Tibial nerve (tissue), 4 donors: ENCODE measurements at places on chromosomes 12 and 14. TPM values are rescaled to one million over a fixed set of nuclear protein-coding genes. Genes with fewer than 3 reads are reported as not detected.

HOXC5 gene
- total RNA-seq, result 1.9 TPM

GPR162 gene
- total RNA-seq, result 5.4 TPM

NFATC4 gene
- 79.1 TPM for total RNA-seq

ATXN7L3B gene
- 15.3 TPM for total RNA-seq

BCL2L14 gene
- total RNA-seq, result not detected

LIN52 gene
- 15.7 TPM for total RNA-seq

WSB2 gene
- 50.3 TPM for total RNA-seq

NANOG gene
- not detected for total RNA-seq

MUCL1 gene
- total RNA-seq, result not detected

A2M gene
- 396 TPM for total RNA-seq

NPAS3 gene
- 1.5 TPM for total RNA-seq

OTOGL gene
- 0.44 TPM for total RNA-seq

RASAL1 gene
- 4.5 TPM for total RNA-seq

RNASE7 gene
- total RNA-seq, result not detected

KRT73 gene
- total RNA-seq, result not detected

RAPGEF3 gene
- 109 TPM for total RNA-seq

KCNH3 gene
- 0.30 TPM for total RNA-seq

RFX4 gene
- not detected for total RNA-seq

CLEC9A gene
- 0.21 TPM for total RNA-seq

GLS2 gene
- not detected for total RNA-seq

TAS2R8 gene
- not detected for total RNA-seq

ZNF891 gene
- 5.7 TPM for total RNA-seq

LPAR5 gene
- 3.6 TPM for total RNA-seq

ITGA7 gene
- 118 TPM for total RNA-seq

NCOR2 gene
- total RNA-seq, result 265 TPM

ARHGAP9 gene
- 40.5 TPM for total RNA-seq

KRT74 gene
- not detected for total RNA-seq

PLEKHA5 gene
- total RNA-seq, result 21.4 TPM

PRPH gene
- total RNA-seq, result 0.20 TPM

TCL1B gene
- total RNA-seq, result not detected

CD163 gene
- 192 TPM for total RNA-seq

BMAL2 gene
- total RNA-seq, result 0.39 TPM

TAS2R31 gene
- 17.3 TPM for total RNA-seq

TAS2R9 gene
- not detected for total RNA-seq

OASL gene
- total RNA-seq, result 0.20 TPM
